Stimulated activated CD4-positive, alpha-beta T cell treated with anti-CD3 and anti-CD28 coated beads, Interleukin-1b, Interleukin-23, amount 100 ng/mL, for 24 hours (primary cell): ENCODE measurements at places on chromosomes 5 and 9.

- DNase-seq: no peak
Measured at GRCh38 chr5:115379622-115380344, 83.3 kb upstream of the CCDC112 start.

- DNase-seq: no peak
Measured at GRCh38 chr9:133876144-133876543, 116.0 kb downstream of the VAV2 start.

DNA sequence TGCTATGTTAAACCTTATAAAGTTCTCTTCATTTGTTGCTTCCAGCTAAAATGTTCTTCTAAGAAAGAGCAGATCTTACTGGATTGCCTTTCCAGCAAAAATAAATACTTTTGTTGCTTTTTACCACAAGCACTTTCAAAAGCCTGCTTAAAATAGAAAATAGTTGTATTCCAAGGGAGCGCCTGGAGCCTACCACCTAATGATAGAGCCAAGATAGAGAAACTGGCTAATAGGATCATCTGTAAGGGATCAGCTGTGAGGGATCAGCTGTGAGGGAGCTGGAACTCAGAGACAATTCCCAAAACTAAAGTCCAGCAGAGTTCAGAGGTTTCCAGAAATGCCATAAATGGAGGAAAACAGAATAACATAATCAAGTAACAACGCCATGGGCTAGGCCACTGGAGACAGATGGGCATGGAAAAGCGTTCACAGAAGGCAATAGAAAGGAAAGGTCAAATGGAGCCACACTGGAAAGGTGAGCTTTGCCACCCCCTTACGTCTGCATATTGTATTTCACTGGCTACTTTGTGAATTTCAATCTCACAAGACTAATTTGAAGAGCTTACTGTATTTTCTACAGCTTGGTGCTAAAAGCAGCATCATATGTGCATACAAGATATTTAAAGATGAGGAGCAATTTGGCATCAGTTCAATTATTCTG is 140.6 kb upstream of the TLE4 start:
- DNase-seq: no peak

- no peak for DNase-seq
Measured at GRCh38 chr9:135214706-135215105, 127.2 kb downstream of the OLFM1 start.

GRCh38 chr5:145637396-145637795 is 197.7 kb downstream of the PRELID2 start:
- DNase-seq: no peak

GRCh38 chr5:93874491-93874890 is 133.1 kb upstream of the POU5F2 start:
- no peak for DNase-seq

DNA sequence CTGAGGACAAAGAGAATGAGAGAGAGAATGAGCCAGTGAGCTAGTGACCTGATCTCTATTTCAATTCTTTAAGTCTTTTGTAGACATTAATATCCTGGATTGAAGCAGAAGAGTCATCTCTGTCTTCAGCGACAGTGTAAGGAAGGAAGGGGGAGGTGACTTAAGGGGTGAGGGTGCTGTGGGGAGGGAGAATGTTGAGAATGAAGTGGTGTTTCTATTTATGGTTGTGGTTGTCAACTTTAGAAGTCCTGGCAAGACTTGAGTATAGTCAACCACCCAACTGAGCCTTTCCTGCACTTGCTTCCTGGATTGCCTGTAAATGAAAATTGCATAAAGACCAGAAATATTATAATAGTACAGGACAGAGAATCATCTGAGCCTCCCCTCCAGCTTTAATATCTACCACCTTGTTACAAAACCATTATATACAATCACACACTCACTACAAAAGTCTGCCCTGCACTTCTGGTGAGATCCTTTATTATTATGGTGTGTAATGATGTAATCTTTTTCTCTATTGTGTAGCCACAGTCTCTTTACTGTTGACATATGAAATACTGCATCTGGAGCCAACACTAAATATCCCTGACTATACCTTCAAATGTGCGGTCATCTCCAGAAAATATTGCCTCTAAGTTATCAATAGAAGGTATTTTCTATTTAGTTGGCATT is 91.7 kb downstream of the NTRK2 start:
- DNase-seq: no peak

- no peak for DNase-seq
Measured at GRCh38 chr5:78547731-78548615, 100.6 kb downstream of the LHFPL2 start.

DNA sequence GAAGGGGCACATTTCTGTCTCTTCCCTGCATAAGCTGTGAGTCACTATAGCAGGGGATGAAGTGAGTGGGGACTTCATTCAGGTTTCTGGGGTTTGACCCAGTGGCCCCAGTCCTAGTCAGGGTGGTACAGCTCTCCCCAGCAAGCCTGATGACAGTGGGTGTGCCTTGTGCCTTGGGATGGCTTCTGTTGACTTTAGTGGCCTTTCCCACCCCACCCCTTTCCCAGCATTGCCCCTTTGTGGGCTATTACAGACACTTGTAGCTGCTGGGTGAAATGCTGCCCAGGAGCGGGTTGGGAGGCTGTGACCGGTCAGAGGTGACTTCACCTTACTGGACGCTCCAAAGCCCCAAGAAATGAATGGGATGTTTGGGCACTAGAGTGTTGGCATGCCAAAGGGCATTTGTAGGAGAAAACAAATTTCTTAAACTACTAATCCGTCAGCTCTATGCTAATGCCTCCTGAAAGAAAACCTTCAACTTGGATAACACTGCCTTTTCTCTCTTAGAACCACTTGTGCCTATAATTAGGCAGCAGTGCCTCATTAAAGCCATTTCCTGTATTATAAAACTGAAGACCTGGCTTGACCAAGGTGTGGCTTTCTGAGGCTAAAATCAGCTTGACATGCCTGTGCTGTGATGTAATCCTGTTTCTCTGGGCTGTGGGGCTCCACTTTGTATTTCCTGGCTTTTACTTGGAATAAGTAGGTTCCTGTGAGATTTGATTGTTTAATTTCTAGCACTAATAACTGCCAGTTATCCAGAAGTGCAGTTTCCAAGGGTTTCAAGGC is 119.0 kb upstream of the SLC25A48 start:
- DNase-seq: no peak

GRCh38 chr9:137986268-137987099 is 108.9 kb downstream of the CACNA1B start:
- DNase-seq: no peak

- DNase-seq: no peak
Measured at GRCh38 chr9:105296877-105297287, 52.4 kb downstream of the SLC44A1 start.

DNA sequence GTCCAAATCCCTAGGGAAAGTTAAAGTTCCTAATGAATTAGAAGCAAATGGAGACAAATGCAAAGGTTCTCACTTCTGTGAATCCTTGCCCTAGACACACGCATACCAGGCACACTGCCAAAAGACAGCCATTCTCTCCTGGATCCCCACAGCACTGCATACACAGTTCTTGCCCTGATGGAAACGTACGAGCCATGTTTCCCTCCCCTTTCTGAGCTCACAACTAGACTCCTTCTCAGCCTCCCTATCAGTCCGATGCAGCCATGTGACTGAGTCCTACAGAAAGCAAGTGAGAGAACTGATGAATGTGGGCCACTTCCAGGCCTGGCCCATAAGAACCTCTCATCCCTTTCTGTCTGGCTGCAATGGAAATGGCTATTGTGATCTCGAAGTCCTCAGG is 92.0 kb downstream of the ZNF608 start:
- no peak for DNase-seq

GRCh38 chr5:35089334-35090314 is 41.9 kb upstream of the AGXT2 start:
- DNase-seq: peak; percentile 35

- DNase-seq: no peak
Measured at GRCh38 chr9:131100445-131100844, 4.1 kb downstream of the AIF1L start.

- DNase-seq: no peak
Measured at GRCh38 chr5:107616213-107616612, 54.5 kb downstream of the EFNA5 start.

- no peak for DNase-seq
Measured at GRCh38 chr9:69585571-69585970, 86.6 kb downstream of the APBA1 start.

DNA sequence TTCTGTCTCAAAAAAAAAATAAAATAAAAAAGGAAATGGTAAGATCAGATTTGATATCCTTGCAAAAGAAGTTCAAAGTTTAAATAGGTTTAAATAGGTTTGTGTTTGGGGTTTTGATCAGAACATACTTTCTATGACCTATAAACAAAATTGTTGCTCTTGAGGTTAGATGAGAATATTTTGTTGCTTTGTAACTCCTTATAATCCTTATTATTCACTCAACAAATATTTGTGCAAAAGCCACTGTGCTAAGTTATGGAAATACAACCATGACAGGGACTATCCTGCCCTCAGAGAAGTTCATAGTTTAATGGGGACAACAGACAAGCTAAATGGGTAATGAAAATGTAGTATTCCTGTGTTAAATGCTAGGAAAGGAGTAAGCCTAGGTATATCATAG is 71.5 kb downstream of the INVS start:
- DNase-seq: no peak

- no peak for DNase-seq
Measured at GRCh38 chr5:100758780-100759179, 144.3 kb downstream of the ST8SIA4 start.

GRCh38 chr9:5988265-5988664 is 27.2 kb downstream of the RANBP6 start:
- no peak for DNase-seq

- no peak for DNase-seq
Measured at GRCh38 chr9:134539586-134540194, 101.9 kb upstream of the COL5A1 start.

DNA sequence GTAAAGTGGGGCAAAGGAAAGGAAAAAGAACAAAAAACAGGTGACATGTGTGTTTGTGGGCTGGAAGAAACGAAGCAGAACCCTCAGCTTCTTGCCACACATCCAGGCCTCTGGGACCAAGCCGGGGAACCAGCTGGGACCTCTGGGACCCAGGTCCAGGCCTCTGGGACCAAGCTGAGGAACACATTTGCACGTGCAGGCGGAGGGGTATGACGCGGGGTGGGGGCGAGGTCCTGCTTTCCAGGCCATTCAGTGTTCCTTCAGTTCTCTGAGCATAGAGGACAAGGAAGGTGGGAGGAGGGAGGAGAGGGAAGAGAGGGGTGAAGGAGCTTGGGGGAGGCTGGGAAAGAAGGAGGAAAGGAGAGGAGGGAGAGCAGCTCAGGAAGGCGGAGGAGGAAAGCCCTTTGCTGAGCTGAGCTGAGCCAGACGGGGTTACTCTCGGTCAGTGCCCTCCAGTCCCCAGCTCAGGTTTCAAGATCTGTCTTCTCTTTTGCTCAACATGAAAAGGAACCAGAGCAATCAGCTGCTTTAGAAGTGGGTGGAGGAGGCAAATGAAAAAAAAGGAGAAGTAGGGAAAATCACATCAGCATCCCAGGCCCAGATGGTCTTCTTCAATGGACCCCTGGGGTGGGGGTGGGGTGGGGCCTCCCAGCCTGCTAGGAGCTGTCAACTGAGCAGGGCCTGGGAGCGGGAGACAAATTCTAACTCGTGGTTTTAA is 59.1 kb downstream of the ABCA1 start:
- DNase-seq: no peak

DNA sequence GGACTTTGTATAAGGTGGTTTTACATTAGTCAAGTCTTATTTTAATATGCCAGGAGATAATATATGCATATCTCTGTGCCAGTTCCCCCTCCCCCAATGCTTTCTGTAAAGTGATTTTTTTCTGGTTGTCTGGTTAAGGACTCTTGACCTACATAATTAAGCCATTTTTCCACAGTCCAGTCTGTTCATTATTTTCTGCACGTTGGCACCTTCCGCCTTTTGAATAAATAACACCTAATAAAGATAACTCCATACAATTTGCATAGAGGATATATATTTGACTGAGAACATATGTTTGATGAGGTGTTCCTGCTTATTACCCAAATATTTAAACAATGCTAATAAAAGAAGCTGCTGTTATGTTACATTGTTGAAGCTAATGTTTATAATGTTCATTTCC is 320.9 kb downstream of the DMAC1 start:
- no peak for DNase-seq

GRCh38 chr5:150303660-150304386 is 1.1 kb upstream of the ARSI start:
- no peak for DNase-seq

GRCh38 chr9:110031511-110032173 is 176.3 kb downstream of the C9orf152 start:
- DNase-seq: no peak

- no peak for DNase-seq
Measured at GRCh38 chr5:142561029-142561428, 124.9 kb downstream of the FGF1 start.

- DNase-seq: no peak
Measured at GRCh38 chr9:126790561-126790960, 14.3 kb upstream of the ZBTB43 start.

DNA sequence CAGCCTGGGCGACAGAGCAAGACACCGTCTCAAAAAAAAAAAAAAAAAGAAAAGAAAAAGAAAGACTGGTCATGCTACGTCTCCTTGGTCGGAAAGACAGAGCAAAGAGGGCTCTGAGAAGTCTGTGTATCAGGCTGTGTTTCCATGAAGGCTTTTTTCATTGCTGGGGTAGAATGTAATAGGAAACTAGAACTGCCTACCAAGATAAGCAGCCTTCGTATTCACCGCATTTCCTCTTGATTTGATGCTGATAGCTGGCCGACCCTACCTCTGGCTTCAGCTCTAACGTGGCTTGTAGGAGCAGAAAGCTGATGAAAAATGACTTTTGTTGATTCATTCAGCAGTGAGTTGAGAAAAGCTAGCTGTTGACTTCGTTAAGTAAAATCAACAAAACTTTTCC is 17.4 kb downstream of the SLC1A3 start:
- DNase-seq: no peak

- no peak for DNase-seq
Measured at GRCh38 chr9:126957687-126958053, 43.1 kb downstream of the RALGPS1 start.

GRCh38 chr9:75451505-75451904 is 363.2 kb downstream of the OSTF1 start:
- DNase-seq: no peak

GRCh38 chr9:81474125-81474524 is 215.2 kb downstream of the TLE1 start:
- no peak for DNase-seq

- no peak for DNase-seq
Measured at GRCh38 chr5:34736445-34737115, 80.5 kb downstream of the RAI14 start.

DNA sequence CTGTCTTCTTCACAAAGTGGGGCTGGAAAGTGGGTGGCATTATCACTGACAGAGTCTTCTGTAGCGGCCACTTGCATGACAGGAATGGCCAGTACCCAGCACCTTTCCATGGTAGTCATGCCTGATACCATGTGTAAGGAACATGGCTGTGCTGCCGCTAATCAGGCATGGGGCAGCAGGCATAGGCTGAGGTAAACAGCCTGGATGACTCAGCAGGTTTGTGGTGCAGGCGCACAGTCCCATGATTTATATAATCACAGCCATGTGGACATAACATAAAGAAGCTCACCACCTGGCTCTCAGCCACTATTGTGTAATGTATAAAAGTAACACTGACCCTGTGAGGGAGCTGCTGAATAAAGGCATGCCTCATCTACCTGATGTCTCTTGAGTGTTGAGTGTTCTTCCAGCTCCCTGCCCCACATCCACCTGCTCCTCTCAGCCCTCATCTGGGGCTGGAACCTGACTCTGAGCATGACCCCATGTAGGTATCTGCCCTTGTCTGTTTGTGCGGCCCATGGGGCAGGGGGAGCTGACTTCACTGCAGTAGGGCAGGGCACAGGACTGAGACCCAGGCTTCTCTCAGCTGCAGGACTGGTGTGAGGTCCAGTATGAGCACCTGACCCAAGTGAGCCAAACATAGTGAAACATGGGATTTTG is 13.2 kb upstream of the ICE1 start:
- no peak for DNase-seq

- no peak for DNase-seq
Measured at GRCh38 chr5:127582773-127583370, 65.4 kb downstream of the PRRC1 start.
